Activated CD4-positive, alpha-beta memory T cell treated with anti-CD3 and anti-CD28 coated beads for 36 hours (primary cell): ENCODE measurements at places on chromosomes 11 and 22.

DNA sequence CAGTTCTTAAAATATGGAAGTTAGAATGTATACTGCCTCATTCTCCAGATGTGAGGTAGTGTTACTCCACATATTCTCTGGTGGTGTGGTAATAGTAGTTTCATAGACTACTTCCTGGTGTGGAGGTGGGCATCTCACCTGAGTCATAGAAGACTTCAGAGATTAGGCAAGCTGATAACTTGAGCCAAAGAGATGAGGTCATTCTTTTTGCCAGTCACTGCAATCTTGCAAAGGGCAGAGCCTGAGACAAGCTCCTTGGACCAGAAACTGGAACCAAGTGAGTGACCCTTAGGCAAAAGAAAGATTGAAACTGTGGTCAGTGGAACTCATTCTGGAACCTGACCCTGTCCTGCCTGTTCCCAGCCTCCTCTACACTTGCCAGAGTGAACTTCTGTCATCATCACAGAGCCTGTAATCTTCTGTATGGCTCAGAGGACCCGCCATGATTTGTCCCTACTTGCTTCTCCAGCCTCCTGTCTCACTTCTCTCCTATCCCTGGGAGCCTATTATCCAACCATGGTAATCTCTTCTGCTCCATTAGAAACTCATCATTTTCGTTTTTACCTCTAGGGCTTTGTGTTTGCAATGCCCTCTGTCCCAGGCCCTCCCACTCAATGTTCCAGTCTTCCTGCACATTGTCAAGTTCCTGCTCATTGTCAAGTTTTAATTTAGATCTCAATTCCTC is 10.6 kb upstream of the CCDC83 start:
- no peak for DNase-seq

GRCh38 chr11:6362185-6362872 is 27.9 kb upstream of the SMPD1 start:
- DNase-seq: no peak

DNA sequence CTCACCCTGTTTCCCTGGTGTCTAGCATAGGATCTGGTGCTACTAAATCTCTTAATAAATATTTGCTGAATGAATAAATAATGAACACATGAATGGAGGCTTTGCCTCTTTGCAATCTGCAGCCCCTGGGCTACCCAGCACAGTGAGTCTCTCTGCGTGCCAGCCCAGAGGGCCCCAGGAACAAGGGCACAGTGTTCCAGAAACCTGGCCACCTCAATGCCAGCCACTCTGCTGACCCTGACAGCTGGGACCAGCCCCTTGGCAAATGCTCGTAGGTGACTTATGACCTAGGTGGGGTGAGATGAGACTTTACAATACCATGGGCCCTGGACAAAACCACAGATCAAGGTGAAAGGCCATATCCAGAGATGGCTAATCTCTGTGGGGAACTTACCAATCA is 31.6 kb downstream of the UQCR10 start:
- DNase-seq: no peak

DNA sequence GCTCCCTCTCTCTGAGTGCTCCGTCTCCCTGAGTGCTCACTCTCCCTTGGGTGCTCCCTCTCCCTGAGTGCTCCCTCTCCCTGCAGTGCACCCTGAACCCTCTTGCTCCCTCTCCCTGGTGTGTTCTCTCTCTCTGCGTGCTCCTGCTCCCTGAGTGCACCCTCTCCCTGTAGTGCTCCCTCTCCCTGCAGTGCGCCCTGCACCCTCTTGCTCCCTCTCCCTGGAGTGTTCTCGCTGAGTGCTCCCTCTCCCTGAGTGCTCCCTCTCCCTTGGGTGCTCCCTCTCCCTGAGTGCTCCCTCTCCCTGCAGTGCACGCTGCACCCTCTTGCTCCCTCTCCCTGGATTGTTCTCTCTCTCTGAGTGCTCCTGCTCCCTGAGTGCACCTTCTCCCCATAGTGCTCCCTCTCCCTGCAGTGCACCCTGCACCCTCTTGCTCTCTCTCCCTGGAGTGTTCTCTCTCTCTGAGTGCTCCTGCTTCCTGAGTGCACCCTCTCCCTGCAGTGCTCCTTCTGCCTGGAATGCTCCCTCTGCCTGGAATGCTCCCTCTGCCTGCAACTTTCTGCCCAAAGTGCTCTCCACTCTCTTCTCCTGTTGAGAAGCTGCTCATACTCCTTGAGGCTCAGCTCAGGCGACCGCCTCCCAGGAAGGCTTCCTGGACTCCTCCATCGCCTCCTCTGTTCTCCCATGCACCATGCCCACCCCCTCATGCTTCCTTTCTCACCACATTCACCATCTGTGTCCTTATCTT is 48.4 kb upstream of the WNT7B start:
- DNase-seq: no peak
